ENCODE measurements at places on chromosomes 4 and X.
A peak's percentile ranks its signal among the peaks of the same experiment; 100 is the strongest.

DNA sequence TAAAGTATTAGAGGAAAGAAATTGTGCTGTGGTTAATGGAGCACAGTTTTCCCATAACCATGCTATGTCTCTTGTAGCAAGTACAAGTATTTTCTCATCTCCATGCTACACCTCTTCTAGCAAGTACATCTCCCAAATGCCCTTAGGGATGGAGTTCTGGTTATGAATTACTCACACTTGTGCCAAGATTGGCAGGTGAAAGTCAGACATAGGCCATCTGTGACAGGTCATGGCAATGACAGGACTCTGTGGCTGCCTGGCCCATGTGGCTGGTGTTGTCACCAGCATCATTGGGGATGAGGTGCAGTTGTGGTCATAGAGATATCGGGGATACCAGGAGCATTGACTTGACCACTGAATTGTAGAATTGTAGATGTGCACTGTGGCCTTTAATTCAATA is 310.2 kb downstream of the FAT4 start:
- DNase-seq = no peak

- DNase-seq = no peak
Observed at GRCh38 chr4:5968246-5968645, 50.0 kb downstream of the C4orf50 start.

- DNase-seq = no peak
Observed at GRCh38 chr4:47705326-47705981, 132.4 kb downstream of the CORIN start.

GRCh38 chr4:14518136-14518535 is 484.1 kb upstream of the CPEB2 start:
- no peak for DNase-seq

GRCh38 chrX:8323356-8323755 is 141.3 kb upstream of the VCX3B start:
- DNase-seq = no peak

DNA sequence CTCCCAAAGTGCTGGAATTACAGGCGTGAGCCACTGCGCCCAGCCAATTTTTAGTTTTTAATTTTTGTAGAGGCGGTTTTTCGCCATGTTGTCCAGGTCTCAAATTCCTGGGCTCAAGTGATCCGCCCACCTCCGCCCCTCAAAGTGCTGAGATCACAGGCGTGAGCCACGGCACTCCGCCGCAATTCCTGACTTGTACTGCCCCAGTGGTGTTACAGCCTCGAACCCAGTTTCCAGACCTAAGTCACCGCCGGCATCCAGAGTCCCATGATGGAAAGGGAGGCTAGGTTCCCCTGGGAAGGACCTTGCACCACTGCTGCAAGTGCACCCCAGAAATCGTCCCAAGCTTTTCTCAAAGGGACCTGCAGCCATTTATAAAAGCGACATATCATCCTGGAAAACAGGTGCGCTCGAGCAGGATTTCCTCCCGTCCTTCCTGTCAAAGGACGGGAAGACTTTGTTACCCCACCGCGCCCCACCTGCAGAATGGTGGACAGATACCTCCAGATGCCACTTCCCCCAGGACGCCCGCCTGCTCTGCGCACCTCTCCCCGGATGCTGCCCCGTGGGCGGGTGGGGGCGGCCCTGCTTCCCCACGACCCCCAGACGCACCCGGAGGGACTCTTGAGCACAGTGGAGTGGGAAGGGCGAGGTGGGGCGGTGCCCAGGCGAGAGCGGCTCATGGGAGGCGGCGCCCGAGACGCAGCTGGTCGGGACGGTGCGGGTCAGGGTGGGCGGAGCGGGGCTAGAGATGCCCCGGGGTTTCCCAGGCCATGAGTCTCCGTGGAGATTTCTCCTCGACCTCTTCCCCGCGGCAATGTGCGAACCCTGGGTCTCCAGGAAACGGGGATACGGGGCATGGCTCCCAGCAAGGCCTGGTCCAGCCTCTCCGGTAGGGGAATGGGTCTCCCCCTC is 947 bp upstream of the RPL10 start:
- peak; percentile 68 for DNase-seq

DNA sequence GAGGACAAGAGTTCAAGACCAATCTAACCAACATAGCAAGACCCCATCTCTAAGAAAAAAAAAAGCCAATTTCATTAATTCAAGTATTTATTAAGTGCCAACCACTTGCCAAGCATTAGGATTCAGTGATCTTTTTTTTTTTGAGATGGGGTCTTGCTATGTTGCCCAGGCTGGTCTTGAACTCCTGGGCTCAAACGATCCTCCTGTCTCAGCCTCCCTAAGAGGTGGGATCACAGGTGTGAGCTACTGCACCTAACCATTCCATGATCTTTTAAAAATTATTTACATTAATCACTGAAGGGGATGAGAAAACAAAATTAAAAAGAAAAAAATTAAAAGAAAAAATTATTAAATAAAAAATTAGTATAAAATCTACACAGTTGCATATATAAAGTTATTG is 24.4 kb downstream of the HELQ start:
- DNase-seq = no peak

DNA sequence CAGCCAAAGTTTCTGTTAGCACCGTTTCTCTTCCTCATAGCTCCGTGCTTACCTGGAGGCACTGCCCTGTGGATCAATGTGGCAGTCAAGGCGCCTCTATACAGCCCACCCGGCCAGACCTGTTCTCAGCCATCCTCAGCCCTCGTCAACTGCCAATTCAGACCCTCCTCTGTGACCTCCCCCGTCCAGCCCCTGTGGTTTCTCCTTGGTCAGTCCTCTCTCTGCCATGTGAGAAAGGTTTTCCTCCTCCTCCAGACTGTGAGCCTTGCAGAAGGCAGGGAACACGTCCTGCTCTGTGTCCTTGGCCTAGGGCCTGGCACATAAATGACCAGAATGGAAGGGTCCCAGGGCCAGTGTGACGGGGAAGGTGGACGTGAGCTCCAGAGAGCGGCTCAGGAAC is 174.6 kb upstream of the PSAPL1 start:
- no peak for DNase-seq

DNA sequence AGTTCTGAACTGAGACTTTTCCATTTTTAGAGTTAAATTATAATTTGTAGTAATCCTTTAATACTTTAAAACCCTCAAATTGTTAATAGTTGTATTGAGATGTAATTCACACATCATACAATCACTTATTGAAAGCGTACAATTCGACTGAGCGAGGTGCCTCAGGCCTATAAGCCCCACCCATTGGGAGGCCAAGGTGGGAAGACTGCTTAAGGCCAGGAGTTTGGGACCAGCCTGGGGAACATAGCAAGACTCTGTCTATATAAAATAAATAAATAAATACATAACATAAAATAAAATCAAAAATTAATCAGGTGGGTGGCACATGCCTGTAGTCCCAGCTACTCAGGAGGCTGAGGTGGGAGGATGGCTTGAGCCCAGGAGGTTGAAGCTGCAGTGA is 70.3 kb downstream of the RWDD4 start:
- DNase-seq = no peak

DNA sequence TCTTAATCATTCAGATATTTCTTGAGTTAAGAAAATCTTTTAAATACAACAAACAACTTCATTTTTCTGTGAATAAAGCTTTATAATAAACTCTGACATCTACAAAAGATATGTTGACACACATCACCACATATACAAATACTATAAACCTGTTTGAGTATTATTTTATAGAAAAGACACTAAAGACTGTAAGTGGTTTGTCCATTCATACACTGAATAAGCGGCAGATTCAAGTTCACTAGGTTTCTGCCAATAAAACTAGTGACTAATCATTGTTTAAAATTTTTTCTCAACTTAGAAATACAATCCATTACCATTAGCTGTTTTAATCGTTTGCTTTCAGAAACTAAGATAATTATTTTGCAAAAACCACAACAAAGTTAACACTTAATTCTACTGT is 1900.0 kb downstream of the C4orf33 start:
- no peak for DNase-seq

GRCh38 chr4:74537459-74537858 is 92.5 kb downstream of the AREG start:
- DNase-seq = no peak

Measured in stimulated activated CD4-positive, alpha-beta T cell treated with anti-CD3 and anti-CD28 coated beads, Interleukin-4, amount 100 ng/mL, for 4 hours (primary cell).